ENCODE measurements at places on chromosomes 7 and 10.

DNA sequence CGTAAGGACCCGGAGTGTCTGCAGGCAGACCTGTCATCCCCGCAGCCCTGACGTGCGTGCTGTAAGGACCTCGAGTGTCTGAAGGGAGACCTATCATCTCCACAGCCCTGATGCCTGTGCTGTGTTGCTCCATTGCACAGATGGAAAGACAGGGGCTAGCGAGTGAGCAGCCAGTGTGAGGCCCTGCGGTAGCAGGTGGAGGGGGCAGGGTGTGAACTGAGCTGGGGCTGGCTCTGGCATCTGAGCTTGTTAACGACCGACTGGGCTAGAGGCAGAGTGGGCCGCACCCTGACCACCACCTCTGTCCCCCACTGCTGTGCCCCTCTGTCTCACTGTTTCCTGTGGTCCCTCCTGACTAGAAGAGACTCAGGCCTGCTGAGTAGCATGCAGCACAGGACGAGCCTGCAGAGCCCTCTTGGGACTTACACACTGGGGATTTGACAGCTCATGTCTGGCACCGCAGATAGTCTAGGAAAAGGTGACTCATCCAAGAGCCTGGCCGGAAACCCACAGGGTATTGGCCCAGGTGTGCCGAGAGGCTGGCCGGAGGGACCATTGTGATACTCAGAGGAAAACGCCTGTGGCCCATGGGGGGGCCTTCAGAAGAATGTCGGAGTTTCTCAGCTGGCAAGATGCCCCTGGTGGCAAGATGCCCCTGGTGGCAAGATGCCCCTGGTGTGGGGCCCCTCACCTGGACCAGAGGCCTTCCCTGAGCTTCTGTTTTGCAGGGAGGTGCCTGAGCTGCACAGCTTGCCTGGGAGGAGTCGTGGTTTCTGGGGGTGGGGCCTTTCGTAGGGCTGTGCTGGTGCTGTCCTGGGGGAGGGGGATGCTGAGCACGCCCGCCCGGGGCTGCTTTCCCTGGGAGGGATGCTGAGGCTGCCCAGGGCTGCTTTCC lies 34.3 kb downstream of the INPP5A start:
- DNase-seq = no peak

GRCh38 chr7:92987538-92987937 lies 130.2 kb downstream of the SAMD9 start:
- DNase-seq = no peak

DNA sequence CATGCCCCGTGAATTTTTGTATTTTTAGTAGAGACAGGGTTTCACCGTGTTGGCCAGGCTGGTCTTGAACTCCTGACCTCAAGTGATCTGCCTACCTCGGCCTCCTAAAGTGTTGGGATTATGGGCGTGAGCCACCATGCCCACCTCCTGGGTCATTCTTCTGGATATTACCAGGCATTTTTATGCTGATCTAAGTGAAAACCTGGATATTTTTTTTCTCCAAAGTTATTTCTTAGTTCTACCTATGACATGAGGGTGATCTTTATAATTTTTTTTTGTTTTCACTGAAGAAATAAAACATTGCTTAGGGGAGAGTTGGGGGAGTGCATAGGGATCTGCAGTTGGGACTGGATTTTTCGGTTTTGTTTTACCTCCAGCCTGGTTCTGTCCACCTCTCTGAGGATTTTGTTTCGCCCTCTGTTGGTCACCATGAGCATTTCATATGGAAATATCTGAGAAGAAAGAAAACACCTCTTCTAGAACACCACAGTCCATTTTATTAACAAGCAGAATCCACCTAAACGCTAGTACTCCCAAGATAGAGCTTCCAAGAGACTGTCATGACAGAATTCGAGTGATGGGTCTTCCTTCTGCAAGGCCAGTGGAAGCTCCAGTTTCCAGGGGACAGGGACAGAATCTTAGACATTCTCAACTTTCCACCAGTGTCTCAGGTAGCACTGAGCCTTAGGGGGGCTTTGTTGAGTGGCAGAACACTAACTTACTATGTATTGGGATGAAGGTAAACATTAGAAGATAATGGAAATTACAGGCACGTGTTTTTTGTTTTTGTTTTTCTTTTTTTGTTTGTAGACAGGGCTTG lies 33.4 kb upstream of the AFAP1L2 start:
- DNase-seq = no peak

GRCh38 chr10:68156373-68157185 lies 47.3 kb downstream of the MYPN start:
- DNase-seq = no peak

DNA sequence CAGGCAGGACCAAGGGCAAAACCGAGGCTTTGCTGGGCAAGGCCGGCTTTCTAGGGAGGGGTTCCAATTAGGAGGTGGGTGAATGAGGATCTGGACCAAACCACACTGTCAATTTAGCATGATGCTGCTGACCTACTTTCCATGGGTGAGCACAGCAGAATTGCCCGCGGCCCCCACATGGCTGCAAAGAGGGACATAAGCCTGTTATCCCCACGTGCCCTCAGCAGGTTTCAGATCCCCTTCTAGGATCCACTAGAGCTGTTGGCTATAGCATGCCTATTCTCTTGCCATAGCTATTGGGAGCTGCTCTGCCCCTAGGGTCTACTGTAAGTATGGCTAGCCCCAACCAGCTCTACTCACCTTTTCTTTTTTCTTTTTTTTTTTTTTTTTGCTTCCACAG lies 102.8 kb downstream of the COL13A1 start:
- DNase-seq = no peak

GRCh38 chr10:104646146-104646545 lies 5.1 kb downstream of the SORCS3 start:
- no peak for DNase-seq

GRCh38 chr10:14588084-14588937 lies 186.4 kb downstream of the FAM107B start:
- no peak for DNase-seq

- DNase-seq = no peak
Measured at GRCh38 chr7:126606331-126606730, 646.4 kb downstream of the GRM8 start.

DNA sequence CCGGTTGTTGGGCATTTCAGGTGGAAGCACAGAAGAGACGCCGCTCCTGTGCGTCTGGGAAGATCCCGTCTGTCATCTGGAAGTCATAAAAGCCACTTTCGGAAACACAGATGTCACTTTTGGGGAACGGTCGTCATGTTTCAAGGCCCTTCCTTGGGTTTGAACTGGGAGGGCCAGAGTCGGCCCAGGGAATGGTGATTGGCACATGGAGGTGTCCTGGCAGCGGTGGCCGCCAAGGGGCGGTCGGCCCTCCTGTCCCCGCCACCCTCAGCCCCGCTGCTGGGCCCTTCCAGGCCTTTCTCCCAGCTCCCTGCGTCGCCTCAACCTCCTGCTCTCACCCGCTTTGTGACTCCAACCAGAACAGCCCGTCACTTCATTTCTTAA lies 115.2 kb upstream of the SFMBT2 start:
- DNase-seq = no peak

- no peak for DNase-seq
Measured at GRCh38 chr10:10055656-10056442, 961.8 kb upstream of the CELF2 start.

DNA sequence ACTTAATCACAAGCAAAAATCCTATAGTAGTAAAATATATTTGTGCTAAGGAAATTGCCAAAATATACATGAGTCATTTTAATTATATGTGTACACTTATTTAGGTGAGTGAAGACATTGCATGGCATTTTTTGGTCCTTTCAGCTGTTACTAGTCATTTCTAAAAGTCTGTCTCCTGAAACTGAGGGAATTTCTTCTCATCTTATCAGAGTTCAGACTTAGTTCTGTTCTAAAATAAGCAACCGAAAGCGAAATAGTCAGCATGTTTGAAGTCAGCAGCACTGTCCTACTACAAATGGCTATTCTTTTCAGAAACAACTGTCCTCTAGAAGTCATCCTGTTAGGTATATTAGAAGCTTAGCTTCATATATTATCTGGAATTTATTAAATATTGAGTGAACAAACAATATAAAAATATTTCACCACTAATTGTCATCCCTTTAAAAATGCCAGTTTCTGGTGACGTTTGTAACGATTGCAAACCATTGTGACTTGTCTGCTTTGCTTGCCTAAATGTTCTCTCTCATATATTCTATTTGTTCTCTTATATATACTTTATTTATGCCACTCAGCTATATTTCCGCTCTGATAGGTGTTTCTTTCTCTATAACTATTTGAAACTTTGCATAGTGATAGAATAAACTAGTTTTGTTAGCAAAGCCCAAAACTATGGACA lies 227.4 kb upstream of the KAT6B start:
- DNase-seq = no peak

DNA sequence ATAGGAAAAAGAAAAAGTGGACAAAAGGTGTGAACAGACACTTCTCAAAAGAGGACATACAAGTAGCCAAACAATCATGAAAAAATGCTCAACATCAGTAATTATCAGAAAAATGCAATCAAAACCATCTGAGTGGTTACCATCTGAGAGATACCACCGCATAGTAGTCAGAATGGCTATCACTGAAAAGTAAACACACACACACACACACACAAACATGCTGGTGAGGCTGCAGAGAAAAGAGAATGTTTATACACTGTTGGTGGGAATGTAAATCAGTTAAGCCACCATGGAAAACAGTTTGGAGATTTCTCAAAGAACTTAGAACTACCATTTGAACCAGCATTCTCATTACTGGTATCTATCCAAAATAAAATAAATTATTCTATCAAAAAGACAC lies 145.7 kb downstream of the CYP26A1 start:
- DNase-seq = no peak

- DNase-seq = no peak
Measured at GRCh38 chr7:65798111-65799075, 74.5 kb upstream of the VKORC1L1 start.

DNA sequence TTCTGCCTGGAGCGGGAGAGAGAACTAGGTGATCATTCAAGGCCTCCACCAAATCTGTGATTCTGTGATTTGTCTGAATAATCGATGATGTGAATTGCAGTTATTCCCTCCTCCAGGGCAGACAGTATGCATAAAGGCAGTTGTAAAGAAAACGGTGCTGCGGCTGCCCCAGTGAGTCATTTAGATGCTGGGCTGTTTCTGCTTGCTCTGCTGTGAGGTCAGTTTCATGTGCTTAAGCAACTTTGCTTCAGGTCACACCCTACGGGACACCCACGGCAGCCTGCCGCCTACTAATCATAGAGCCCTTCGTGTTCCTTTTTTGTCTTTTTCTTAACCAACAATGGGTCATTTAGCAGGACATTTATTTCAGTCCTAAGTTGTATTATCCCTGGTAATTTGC lies 158.1 kb upstream of the PITRM1 start:
- DNase-seq = no peak

All from SHP77 treated with DMSO at 0.1 percent for 48 hours (cell line).